ENCODE measurements at places on chromosomes 7 and 10.
A peak's percentile ranks its signal among the peaks of the same experiment; 100 is the strongest.

DNA sequence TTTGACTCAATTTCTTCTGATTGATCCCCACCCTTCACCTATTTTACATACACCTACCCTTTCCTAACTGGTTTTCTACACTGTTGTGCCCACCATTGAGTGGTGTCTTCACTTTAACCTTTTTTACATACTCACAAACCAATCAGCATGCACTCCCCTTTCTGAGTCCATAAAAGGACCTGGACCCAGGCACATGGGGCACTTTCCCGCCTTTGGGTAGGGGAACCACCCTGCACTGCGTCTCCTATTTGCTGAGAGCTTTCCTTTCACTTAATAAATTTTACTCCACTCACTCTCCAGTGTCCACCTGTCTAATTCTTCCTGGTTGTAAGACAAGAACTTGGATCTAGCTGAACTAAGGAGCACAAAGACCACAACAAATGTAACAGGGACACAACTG is 33.8 kb downstream of the ANKMY2 start:
- DNase-seq, result no peak

DNA sequence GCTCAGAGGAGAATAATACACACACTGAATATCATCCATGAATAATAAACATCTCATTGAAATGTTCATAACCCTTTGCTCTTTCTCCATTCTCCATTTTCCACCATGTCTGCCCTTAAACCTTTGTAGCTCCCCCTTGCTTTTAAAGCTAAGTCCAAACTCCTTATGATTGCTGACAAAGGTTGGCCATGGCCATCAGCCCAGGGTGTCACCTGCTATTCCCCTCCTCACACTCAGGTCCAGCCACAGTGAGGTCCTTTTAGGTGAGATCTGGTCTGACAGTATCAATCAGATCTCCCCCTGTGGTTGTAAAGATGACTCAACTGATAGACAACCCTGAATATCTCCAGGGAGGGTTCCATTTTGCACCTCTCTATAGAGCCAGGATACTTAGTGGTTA is 181.5 kb upstream of the PDE1C start:
- DNase-seq, result no peak

DNA sequence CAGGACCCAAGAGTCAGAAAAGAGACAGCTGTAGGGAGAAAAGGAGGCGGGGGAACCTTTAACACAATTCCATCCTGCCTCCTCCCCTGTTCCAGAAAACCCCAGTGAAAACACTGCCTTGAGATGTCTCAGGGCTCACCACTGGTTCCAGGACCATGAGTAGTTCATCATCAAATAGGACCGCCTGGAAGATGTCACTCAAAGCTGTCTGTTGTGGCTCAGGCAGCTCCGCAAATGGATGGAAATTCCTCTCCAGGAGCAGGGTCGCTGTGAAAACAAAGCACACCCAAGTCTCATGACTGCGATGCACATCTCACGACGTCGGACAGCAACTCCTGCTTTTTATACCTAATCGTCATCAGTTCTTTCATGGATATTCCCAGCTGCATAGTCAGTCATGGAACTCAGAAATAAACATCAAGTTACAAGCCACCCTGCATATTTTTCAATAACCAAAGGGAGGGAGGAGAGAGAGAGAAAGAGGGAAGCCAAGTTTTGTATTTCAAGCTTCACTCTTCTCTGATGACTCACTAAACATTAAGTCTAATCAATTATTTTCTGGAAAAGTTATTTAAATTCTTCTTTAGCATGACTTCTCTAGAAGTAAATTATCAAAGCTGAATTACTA is 49.2 kb downstream of the GSDME start:
- DNase-seq, result no peak

DNA sequence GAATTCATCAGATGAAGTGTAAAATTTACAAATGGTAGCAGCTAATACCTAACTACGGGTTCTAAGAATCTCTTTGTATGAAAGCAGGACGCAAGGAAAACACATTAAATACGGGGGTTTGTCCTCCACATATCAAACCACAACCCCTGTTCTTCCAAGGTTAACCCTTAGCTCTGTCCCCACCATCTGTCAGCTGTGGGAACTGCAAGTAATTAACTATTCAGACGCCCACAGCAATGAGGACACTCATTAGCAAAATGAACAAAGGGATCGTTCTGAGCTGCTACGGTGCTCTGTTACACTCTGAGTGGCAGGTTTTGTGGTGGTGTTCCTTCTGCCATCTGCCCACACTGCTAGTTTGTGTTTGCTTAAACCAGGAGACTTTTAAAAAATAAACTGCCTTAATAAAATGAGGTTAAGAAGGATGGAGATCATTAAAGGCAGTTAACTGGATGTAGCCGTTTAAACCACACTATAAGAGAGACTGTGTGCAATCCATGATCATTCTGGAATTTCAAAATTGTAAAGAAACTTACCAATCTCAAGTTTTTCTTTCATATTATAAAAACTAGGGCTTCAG is 51.4 kb downstream of the C10orf67 start:
- DNase-seq, result no peak

DNA sequence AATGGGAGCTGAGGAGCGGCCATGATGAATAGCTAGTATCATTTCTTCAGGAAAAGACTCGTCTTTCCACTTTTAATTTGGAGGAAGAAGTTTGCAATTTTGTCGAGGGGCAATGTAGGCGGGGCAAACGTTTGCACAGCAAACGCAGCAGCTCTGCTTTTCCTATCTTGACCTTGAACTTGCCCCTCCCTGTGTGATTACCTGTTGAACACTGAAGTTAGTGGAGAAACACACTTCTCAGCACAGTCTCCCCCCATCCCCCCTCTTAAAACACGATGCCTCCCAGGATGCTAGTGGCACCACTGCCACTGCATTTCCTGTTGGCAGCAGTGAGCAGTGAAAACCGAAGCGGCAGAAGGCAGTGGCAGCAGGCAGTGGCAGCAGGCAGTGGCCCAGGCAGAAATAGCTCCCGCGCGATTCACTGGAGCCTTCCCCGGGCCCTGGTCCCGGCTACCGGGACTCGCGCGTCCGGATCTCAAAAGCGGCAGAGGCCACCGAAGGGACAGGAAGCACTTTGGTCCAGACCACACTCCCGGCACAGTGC is at the start of gene EPDR1:
Gene EPDR1, plus strand, starts transcription at position 336 of the 544 bp plus-strand sequence. CDS start 300 bp downstream, outside the sequence.
- peak; percentile 29 for DNase-seq

- no peak for DNase-seq
Measured at GRCh38 chr7:112833082-112833481, 42.9 kb upstream of the TMEM168 start.

DNA sequence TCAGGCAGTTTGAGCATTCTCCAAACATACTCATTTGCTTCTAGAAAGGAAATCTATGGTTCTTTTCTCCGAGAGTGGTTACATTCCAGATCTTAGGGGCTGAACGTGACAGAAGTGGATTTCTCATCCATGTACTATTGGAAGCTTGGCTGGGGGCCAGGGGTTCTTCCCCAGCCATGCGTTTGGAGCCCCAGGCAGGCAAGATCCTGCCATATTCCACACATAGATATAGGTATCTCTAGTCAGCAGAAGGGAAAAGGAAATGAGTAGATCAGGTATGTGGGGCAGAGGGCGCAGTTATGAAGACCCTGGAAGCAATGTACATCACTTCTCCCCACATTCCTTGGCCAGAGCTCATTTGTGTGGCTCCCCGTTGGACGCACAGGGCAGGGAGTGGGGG is 299.8 kb downstream of the CCDC3 start:
- DNase-seq, result no peak

DNA sequence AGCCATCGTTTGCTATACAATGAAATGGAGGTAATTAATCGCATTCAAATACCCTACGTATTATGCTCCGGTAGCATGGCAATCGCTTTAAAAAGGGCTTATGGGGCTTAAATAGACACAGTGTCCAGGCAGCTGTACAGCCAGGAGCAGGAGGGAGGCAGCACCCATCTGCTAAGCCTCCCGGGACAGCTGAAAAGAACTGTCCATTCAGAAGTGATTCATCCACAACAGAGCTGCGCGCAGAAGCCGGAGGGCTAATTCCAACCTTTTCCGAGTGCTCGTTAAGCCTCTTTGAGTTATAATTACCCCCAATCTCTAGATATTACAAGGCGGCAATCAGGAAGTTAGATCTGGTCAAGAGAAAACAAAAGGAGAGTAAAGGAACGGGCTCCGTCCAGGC is 58.3 kb downstream of the DPYSL4 start:
- DNase-seq, result no peak

- DNase-seq, result no peak
Measured at GRCh38 chr10:52965938-52966401, 193.4 kb upstream of the MBL2 start.

DNA sequence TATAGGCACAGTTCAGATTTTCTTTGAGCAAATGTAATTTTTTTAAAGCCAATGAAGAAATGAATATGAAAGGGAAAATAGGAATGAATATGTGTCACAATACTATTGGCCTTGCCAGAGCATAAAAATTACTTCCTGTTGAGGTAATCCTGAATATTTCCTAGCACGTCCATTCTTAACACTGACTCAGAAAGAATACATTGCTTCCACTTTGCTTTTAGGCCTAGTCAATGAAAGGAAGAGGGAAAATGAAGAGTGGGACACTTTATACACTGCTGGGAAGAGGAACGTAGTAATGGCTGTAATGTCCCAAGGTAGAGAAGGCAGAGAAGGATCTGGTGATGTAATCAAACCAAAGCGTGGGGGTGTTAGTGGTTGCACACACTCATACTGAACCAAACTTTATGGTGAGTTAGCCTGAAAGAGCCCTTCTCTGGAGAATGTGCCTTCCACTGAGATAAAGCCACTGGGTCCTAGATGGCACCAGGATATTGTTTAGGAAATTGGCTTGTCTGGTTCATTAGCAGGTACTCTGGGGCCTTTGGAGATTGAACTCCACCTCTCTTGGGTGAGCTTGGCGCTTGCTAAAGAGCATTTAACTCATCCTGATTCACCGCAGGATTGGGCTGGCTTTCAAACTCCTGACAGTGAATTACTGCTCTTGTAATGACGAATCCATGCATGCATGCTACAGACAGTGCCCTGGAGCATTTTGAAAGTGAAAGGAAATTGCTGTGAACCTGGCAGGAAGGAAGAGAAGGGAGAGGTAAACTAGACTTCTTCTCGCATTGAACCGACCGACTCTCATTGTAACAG is 254.9 kb downstream of the KIAA1217 start:
- no peak for DNase-seq

- no peak for DNase-seq
Measured at GRCh38 chr7:114930107-114930661, 8.3 kb downstream of the MDFIC start.

DNA sequence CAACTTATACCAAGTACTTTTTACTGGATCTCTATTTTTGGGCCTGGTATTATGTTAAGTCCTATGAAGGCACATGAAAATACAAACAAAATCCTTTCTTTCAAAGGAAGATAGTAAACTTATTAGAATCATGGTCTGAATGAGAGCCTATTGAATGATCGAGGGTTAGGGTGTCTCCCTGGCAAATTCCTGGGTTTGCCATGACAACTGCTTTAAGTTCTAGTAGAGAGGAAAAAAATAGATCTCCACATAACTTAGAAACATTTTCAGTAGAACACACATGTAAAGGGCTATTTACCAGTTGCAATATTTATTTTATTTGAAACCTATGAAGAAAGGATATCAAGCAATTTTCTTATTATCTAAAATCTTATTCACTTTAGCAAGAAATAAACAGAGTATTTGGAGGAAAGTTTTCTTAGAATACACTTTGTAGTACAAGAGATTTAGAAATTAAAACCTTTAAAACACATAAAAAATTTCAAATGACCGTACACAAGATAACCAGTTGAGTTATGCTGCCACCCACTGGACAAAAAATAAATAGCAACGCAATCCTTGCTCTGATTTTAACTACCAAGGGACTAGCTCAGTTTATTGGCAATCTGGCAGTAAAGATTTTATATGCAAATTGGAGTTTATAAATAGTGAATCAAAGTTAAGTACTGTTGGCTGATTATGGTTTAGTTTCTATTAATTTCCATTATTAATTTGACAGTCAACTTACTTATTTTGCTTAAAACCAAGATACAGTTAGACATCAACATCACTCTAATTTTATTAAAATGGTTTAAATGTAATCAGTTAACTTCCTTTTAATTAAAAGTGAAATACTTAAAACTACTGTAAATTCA is 33.9 kb downstream of the CACUL1 start:
- DNase-seq, result no peak

DNA sequence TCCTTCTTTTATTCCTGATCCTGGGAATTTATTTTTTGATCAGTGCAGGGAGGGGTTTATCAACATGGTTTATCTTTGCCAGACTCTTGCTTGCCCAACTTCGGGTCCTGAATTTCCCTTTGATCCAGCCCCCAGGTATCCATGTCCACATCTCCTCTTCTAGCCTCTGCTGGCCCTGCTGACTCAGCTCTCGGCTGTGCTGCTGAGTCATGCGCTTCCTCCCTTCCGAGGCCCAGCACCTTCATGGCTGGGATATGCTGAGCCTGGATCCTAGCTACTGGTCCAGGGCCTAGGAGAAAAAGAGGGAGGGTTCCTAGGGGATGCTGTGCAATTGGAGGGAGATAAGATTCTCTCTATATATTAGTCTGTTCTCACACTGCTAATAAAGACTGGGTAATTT is 380.7 kb upstream of the SHH start:
- no peak for DNase-seq

GRCh38 chr7:134619627-134620331 is 26.9 kb upstream of the BPGM start:
- DNase-seq, result no peak

DNA sequence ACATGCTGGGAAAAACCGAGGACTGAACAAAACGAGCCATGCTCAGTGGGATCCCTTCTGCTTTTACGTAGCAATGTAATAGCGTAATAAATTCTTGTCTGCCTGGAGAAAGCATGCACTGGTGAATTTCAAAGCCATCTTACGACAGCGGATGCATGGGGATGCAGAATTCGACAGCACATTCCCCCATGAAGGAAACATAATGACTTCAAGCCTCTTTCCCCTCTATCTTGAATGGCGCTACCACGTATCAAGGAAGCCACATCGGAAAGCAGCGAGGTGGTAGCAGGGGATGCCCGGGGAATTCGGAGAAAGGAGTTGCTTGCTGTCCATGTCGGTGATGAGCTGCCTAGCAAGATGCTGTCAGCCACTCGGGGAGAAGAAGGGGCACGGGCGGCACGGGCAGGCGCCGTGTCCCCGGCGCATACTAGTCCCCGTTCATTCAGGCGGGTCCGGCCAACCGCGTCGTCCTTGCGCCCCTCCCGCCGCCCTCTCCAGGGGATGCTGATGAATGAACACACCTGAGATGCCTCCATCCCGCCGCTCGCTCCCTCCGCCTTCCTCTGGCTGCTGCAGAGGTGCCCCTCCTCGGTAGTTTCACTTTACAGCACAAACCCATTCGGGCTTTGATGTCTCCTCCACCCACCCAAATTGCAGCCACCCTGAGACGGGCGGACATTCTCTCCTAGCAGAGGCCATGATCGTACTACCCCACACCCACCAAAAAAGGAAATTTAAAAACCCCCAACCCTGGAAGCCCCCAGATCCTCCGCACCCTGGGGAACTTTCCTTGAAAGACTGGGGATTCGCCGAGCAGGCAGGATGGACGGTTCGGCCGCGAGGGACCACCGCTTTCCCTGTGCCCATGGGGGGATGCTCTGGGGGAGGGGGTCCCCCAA is 644 bp downstream of the SORBS1 start:
- no peak for DNase-seq

GRCh38 chr10:124537891-124538290 is 76.3 kb downstream of the LHPP start:
- no peak for DNase-seq

All from HS-27A (cell line).